ENCODE measurements at places on chromosomes 2 and 18.

DNA sequence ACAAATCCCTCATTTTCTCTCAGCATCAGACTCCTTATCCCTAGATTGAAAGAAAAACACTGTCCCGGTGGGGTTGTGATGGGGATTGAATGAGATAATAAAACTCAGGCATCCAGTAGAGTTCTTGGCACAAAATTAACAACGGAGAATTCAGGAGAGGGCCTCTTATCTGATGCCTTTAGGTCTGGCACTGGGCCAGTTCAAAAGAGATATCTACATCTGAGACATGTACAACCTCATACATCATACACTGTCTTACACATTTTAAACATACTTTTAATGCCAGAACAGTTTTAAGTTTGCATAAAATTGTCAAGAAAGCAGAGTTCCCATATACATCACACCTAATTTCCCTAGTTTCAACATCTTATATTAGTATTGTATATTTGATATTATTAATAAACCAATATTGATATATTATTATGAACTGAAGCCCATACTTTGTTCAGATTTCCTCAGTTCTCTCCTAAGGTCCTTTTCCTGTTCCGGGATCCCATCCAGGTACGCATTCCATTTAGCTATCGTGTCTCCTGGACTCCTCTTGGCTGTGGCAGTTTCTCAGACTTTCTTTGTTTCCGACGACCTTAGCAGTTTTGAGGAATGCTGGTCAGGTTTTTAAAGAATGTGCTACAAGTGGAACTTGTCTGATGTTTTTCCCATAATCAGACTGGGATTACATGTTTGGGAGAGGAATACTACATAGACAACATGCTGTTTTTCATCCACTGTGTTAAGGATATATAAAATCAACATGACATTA, 27.8 kb downstream of the NXPH2 start:
- DNase-seq: no peak

DNA sequence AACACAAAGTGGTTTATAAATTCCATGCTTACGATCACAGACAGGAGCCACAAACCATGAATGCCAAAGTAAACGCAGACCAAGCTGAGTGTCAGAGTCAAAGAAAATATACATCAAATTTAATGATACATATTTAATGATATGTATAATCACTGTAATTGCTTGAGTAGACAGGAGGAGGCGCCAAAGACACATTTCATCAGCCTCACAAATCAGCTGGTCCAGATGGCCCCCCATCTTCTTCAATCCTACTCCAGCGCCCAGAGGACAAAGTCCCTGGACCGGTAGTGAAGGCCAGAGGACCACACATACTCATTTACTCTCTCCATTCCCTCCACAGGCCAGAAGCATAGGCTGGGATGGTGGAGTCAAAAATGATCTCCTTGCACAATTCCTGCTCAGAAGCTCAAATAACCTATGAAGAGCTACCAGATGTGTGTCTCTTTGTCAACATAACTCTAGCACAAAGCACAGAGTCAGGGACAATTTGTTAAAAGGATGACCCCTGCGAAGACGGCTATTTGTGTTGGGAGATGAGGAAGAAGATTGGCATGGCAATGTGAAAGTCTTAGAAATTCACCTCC, 149.3 kb upstream of the PGAP1 start:
- DNase-seq: no peak

GRCh38 chr2:217801711-217802110, 201.1 kb downstream of the TNS1 start:
- no peak for DNase-seq

- no peak for DNase-seq
Measured at GRCh38 chr2:45844796-45845457, 193.5 kb downstream of the PRKCE start.

- no peak for DNase-seq
Measured at GRCh38 chr2:95267458-95268210, 6.6 kb upstream of the PROM2 start.

DNA sequence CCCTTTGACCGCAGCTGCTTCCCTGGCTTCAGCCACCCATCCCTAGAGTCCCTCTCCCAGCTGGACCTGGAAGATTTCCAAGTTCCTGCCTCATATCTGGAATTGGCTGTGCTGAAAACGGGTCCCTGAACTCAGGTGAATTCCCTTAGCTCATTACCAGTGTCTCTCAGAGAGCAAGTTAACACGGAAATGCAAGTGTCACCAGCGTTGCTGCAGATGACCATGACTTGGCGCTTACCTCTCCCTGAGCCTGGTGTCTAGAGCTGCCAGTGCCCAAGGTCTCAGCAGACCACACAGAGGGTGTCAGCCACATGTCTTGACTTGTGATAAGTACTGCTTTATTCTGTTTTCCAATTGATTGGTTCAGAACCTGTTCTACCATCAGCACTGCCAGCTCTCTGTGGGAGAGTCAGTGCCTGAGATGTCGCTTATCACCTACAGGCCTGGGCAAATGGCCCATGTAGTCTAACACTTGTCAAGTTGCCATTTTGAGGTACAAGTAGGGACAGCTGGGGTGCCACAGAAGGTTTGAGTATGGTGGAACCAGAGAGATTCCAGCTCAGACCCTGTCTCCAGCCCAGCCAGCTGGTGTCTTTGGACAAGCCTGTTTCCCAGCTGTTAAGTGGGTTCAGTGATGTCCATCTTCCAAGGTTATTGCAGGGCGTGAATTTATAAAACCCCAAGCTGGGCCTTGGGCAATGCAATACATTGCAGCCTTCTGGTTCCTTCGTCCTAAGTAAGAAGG, 48.7 kb downstream of the LYPD1 start:
- no peak for DNase-seq

GRCh38 chr2:214569419-214570035, 158.7 kb downstream of the VWC2L start:
- DNase-seq: no peak

GRCh38 chr2:203656522-203657287, 49.7 kb upstream of the CD28 start:
- peak; percentile 34 for DNase-seq

DNA sequence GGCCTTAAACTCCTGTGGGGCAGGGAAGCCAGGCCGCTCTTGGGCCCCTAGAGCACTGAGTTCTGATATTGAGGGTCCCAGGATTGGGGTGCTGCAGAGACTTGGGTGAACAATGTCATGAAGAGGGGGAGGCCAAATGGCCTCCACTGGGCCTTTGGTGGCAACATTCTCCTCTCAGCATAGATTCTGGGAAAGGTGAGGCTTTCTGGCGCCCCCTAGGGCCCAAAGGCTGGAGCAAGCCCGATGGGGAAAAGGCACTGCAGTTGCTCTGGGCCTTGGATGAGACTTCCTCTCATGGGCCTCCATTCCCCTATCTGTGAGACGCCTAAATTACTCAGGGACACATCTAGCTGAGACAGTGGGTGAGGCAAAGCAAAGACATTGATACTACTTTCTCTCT, 84.8 kb downstream of the ACAA2 start:
- no peak for DNase-seq

- peak; percentile 56 for DNase-seq
Measured at GRCh38 chr2:64750001-64750816, 96.5 kb upstream of the SERTAD2 start.

DNA sequence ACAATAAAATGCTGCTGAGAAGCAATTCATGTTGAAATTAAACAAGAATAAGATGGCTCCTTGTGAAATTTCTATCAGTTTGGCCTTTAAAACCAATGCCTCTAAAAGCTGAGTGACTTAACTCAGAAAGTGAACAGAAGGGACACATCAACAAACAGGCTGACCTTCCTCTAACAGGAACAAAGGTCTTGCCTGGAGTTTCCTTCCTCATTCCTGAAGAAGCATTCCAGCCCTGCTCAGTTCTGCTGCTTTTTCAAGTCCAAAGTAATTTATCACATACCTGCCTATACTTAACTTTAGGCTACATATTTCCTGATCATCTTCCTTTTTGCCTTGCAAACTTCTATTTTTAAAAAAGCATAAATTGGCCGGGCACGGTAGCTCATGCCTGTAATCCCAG, 14.1 kb downstream of the PTRHD1 start:
- DNase-seq: no peak

GRCh38 chr18:40577239-40577980, 1377.6 kb upstream of the PIK3C3 start:
- no peak for DNase-seq

GRCh38 chr2:236946871-236947270, 138.8 kb upstream of the COPS8 start:
- no peak for DNase-seq

GRCh38 chr2:224466304-224466895, 64.5 kb upstream of the FAM124B start:
- DNase-seq: no peak

DNA sequence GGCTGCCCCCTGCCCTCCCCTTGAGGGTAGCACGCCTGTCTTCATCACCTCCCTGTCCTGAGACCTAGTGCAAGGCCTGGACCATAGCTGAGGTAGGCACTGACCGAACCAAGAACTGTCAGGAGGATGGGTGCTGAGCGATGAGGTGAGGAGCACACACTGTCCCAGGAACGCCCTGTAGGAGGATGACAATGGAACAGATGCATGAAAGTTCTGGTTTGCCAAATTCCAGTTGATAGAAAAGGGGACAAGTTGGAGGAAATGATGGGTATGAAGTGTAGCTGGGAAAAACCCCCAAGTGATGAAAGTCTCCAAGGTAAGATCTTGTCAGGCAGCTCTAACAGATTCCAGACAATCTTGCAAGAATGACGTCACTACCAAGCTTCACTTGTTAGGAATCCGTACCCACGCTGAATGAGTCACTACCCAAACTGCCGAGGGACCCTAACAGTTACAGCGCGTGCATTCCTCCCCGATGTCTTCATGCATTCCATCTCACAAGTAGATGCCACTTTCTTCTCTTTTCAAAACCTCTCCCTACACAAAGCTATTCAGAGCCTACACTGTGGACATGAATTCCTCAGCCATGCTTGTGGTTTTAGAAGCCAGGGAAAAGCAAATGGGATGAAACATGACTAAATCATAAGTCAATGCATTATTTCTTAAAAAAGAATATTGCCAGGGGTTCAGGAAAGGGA, 27.6 kb downstream of the MRPL33 start:
- no peak for DNase-seq

DNA sequence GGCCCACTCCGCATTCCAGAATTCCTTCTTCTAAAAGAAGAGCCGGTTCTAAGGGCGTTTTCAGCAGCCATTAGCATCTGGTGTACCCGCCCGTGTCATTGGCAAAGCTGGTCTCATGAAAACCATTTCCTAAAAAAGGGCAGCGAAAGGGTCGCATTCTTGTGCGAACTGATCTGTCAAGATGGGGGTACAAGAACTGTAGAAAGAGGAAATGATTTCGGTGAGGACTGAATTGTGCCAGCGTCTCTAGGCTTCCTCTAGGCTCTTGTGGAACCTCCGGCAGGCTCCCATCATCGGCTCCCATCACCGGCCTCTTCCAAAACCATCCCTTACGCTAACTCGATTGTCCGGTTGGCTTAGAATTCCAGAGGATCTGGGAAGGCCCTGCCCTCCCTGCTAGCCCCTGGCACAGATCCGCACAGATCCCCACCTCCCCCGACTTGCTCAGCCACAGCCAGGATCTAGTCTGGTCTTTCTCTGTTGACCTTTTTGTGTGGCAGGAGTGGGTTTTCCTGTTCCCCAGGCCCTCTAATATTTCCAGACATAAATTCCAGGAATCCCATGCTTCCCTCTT, 1.3 kb downstream of the RAB31 start:
- DNase-seq: no peak

DNA sequence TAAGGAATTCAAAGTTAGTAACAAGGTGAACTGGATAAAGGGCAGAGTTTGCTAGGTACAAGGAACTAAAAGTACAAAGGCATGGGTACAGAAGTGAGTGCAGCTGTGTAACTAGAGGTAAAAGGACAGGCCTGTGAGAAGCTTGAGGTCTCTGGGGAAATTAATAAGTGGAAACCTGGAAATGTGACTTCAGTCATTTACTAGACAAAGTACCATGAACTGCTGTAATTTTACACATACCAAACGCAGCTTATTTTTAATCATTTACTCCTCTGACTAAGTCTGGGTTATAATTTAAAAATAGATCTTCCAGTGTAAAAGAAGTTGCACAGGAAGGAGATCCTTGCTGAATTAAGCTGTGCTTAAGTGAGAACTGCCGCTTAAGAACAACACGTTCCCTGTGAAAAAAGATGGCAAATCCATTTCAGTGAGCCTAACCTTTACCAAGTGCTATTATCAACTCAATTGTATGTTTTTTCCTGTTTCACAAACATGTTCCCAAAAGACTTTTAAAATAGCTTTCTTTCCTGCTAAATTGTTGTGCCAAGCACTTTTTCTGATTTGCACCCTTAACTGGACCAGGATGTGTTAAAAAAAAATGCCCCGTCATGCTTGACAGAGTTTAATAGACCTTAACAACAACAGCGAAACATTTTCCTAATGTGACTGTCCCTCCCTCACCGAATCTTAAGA, 44.3 kb downstream of the CALCRL start:
- no peak for DNase-seq

- no peak for DNase-seq
Measured at GRCh38 chr2:75058427-75058826, 100.0 kb downstream of the POLE4 start.

- no peak for DNase-seq
Measured at GRCh38 chr2:28570431-28570830, 74.6 kb downstream of the PLB1 start.

DNA sequence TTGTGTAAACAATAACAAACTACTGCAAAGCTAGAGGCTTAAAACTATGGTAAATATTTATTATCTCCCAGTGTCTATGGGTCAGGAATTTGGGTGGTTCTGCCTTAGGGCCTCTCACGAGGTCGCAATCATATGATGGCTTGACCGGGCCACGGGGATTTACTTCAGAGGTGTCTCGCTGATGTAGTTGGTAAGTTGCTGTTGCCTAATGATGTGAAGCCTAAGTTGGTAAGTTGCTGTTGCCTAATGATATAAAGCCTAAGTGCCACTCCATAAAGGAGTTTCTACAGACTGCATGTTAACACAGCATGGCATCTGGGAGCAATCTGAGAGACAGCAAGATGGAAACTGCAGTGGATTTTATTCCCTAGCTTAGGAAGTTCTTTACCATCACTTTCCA, 35.8 kb downstream of the FMNL2 start:
- DNase-seq: no peak

DNA sequence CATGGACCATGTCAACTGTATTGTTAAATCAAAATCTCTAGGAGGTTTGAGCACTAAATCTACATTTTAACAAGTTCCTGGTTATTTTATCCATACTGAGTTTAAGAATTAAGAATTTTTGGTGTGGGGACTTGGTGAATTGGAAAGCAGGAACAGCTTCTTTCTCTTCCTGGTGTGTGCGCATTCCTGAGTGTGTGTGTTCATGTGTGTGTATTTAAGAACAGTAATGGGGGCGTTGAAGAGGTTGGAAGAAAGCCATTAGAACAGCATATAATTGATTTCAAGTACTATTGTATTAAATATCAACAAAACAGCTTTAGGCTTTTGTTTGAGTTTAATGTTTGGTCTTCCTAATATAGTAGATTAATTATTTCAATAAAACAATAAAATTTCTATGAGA, 801.3 kb upstream of the ID2 start:
- no peak for DNase-seq

GRCh38 chr18:3593904-3594759, 144.2 kb downstream of the TGIF1 start:
- peak; percentile 94 for DNase-seq

GRCh38 chr18:40366521-40366920, 1588.5 kb upstream of the PIK3C3 start:
- no peak for DNase-seq

All from midbrain (tissue), 1 donor.